Aorta (tissue), 5 donors: ENCODE measurements at places on chromosomes 1 and 21. TPM values are rescaled to one million over a fixed set of nuclear protein-coding genes. Genes with fewer than 3 reads are reported as not detected.

The IL22RA1 gene
- total RNA-seq = 0.23 TPM

The PTPN22 gene
- total RNA-seq = 6.7 TPM

The HTR6 gene
- total RNA-seq = 0.18 TPM

The GJA8 gene
- not detected for total RNA-seq

The SLC30A10 gene
- not detected for total RNA-seq

The LRRC8C gene
- 14.4 TPM for total RNA-seq

The RHD gene
- not detected for total RNA-seq

The ETV3L gene
- not detected for total RNA-seq

The KLHL20 gene
- total RNA-seq = 28.5 TPM

The NHLH1 gene
- 0.13 TPM for total RNA-seq

The TSSK3 gene
- 2.2 TPM for total RNA-seq

The SPRR2E gene
- not detected for total RNA-seq
